Fibroblast of skin of back (primary cell): ENCODE measurements at places on chromosomes 16 and 17.

- peak; percentile 94 for DNase-seq
Measured at GRCh38 chr16:73047221-73047535, 750 bp downstream of the ZFHX3 start.

GRCh38 chr16:53651357-53651756, 52.3 kb downstream of the RPGRIP1L start:
- no peak for DNase-seq

DNA sequence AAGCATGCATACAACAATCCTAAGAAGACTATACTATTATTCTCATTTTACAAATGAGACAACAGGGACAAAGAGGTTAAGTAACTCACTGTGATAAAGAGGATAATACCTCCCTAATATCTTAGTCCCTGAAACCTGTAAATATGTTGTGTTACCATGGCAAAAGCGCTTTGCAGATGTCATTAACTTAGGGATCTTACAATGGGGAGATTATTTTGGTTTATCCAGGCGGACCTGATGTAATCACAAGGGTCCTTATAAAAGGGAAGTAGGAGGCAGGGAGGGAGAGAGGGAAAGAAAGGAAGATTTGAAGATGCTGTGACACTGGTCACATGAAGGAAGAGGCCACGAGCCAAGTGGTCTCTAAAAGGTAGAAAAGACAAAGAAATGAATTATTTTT, 164.7 kb downstream of the CNTNAP4 start:
- DNase-seq: no peak

DNA sequence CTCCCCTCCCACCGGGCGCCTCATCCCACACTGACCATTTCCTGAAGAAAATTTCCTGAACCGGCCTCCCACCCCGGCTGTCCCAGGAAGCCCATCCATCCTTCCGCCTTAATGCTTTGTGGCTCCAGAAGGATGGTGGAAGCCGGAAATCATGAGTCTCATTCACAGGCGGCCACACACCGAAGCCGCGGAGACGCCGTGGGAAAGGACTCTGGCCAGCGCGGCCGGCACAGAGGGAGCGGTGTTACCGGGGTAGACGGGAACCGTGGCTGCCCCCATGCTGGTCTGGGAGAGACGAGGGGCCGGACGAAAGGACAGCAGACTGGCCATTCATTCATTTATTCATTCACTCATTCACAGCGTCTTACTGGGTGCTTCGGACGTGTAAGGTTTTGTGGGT, 326.8 kb downstream of the SEC14L1 start:
- DNase-seq: no peak

GRCh38 chr16:50047864-50048263, 17.9 kb upstream of the HEATR3 start:
- DNase-seq: no peak

GRCh38 chr17:31556969-31557645, 165.6 kb downstream of the RAB11FIP4 start:
- no peak for DNase-seq

GRCh38 chr17:79988185-79988971, 47.3 kb downstream of the TBC1D16 start:
- DNase-seq: peak; percentile 78

DNA sequence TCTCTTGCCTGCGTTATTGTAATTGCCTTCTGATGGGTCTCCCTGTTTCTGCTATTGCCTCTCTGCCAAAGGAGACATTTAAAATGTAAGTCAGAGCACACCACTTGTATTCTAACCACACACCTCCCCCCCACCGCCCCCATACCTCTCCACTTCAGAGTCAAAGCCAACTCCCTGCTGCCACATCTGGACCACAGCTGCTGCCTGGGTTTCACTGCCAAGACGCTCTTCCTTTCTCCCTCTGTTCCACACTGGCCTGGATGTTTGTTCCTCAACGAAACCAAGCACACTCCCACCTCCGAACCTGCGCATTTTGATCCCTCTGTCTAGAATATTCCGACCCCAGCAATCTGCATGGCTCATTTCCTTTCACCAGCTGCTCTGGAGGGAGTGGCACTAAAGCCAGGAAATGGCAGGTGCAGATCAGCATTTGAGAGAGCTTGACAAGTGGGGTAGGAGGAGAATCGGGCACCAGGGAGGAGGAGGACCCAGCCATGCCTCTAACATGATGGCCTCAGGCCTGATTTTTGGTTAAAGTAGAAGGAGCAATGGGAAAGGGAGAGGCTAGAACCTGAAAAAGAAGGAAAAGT, 92.4 kb upstream of the HS3ST2 start:
- no peak for DNase-seq

DNA sequence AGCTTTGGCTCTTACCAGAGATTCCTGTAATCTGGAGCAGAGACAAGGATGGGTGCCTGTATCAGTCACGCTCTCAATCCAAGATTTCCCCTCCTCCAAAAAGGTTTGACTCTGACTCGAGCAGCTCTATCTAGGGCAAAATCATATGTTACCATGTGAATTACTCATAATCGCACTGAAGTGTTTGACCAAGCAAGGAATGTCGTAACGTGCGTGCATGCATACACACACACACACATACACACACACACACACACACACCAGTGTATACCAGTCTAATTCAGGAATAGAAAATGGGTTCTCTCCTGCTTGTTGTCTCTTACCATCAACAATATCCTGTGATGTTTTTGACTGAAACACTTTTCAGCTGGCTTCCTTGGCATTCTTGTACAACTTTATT, 835.1 kb downstream of the KCNJ2 start:
- DNase-seq: no peak

GRCh38 chr17:74156878-74157277, 46.6 kb upstream of the RPL38 start:
- no peak for DNase-seq

DNA sequence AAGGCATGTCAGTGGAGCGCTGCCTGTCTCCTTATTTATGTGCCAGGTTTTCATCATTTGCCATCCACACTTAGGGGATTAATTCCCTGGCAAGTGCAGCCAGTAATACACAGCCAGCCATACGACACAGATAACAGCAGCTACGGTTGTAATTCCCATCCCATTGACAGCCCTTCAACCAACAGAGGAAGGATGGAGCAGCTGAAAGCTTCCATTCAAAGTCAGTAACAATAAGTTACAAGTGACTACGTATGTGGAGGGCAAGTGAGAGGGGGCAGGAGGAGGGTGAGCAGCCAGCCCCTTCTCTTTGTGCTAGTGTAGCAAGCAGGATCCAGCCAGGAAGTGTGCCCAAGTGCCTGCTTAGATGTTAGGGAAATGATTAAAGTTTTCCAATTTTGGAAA, 53.8 kb upstream of the LYRM9 start:
- DNase-seq: no peak

- peak; percentile 79 for DNase-seq
Measured at GRCh38 chr17:38415250-38416194, 12.7 kb upstream of the ARHGAP23 start.

GRCh38 chr17:31269578-31269983, 27.5 kb downstream of the OMG start:
- DNase-seq: peak; percentile 99

- peak; percentile 93 for DNase-seq
Measured at GRCh38 chr16:75238132-75238852, 13.1 kb downstream of the BCAR1 start.
